Stimulated activated CD8-positive, alpha-beta memory T cell treated with anti-CD3 and anti-CD28 coated beads, Interleukin-4, amount 100 ng/mL, for 24 hours (primary cell): ENCODE measurements at places on chromosomes 16 and 17.
A peak's percentile ranks its signal among the peaks of the same experiment; 100 is the strongest.

GRCh38 chr17:5873781-5874180, 196.4 kb upstream of the WSCD1 start:
- no peak for DNase-seq

DNA sequence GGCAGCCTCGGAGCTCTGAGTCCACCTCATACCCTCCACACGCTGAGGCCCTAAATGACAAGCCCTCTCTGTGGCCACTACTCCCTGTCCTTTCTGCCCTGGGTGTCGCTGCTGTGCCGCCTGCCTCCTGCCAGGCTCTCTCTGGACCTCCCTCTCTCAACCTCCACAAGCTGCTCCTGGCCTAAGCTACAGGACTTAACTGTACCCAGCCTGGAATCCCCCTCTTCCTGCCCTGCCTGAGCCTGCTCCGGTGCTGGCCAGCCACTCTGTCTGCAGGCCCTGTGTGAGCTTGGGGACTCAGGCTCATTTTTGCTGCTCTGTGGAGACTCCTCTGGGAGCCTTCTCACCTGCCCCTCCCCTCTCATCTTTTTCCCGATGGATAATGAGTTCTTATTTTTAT, 21.5 kb downstream of the IFT140 start:
- DNase-seq, result no peak

DNA sequence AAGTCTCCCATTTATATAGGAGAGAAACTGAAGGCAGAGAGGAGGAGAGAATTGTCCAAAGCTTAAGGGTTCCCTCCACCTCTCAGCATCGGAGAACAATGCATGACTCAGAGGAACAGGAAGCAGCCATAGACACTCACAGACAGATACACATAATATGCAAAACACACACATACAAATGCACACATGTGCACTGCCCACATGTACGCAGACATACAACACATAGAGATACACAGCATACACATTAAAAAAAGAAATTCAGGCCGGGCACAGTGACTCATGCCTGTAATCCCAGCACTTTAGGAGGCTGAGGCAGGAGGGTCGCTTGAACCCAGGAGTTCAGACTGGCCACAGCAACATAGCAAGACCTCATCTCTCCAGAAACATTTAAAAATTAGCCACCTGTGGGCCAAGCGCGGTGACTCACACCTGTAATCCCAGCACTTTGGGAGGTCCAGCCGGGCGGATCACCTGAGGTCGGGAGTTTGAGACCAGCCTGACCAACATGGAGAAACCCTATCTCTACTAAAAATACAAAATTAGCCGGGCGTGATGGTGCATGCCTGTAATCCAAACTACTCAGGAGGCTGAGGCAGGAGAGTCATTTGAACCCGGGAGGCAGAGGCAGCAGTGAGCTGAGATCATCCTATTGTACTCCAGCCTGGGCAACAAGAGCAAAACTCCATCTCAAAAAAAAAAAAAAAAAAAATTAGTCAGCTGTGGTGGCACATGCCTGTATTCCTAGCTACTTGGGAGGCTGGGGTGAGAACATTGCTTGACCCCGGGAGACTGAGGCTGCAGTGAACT, 11.3 kb downstream of the ERAL1 start:
- no peak for DNase-seq

- DNase-seq, result no peak
These were observed 4.7 kb upstream of the DLX4 start for GRCh38 chr17:49964303-49964768.

- no peak for DNase-seq
These were observed 1.3 kb upstream of the CES3 start for GRCh38 chr16:66959704-66960161.

- DNase-seq, result no peak
These were observed 187.5 kb upstream of the CDH11 start for GRCh38 chr16:65309354-65309753.

DNA sequence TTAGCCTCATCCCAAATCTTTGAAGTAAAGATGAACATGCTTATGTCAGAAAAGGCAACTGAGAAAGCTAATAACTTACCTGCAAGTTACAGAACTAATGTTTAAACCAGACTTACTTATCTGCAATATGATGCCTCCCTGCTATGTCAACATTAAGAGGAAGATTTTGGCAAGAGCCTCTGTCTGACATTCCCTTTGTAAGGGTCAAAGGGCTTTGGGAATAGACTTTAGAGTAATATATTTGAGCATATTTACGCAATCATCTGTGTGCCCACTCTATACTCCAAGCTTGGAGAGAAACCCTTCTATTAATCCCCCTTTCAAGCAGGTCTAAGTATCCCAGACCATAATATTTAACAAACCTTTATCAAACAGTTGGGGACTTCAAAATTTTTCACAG, 389.4 kb downstream of the NPIPA8 start:
- no peak for DNase-seq

GRCh38 chr17:213286-214105, 32.0 kb upstream of the DOC2B start:
- DNase-seq, result no peak

DNA sequence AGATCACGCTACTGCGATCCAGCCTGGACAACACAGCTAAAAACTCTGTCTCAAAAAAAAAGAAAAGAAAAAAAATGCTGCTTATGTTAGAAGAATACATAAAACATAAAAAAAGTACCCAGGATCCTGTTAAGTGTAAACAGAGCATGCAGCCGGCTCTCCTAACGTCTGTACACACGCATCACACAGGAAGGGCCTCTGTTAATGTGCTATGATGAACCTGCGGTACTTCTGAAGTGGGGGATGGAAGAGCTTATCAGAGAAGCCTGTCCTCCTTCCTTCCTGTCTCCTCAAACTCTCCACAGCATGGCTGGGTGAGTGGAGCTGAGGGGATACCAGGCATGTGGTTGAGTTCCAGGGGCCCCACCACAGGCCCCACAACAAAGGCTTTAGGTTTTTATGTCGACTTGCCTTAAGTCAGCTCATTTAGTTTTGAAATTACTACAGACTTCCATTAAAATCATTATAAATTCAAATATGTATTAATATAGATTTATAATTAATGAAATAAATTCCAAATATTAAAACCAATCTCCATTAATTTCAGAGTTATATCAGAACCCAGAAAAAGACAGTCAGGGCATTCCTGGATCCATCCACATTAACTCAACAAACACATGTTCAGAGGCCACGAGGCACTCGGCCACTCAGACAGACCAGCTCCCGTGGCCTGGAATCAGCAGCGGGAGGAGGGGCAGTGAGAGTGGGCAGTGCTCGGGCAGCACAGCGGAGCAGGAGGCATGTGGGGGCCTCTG, 11.7 kb downstream of the CCDC57 start:
- no peak for DNase-seq

GRCh38 chr16:28569968-28570752, 16.4 kb downstream of the SGF29 start:
- no peak for DNase-seq

GRCh38 chr17:63495491-63495890, 18.6 kb downstream of the ACE start:
- no peak for DNase-seq

DNA sequence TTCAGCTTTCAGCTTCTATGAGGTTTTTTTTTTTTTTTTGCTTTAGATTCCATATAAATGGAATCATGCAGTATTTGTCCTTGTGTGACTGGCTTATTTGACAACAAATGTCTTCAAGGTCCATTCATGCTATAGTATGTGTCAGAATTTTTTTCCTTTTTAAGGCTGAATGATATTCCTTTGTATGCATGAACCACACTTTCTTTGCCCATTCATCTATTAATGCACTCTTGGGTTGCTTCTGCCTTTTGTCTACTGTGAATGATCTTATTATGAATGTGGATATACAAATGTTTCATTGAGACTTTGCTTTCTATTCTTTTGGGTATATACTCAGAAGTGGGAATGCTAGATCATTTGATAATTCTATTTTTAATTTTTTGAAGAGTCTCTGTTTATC, 27.0 kb upstream of the LRRC75A start:
- DNase-seq, result no peak

DNA sequence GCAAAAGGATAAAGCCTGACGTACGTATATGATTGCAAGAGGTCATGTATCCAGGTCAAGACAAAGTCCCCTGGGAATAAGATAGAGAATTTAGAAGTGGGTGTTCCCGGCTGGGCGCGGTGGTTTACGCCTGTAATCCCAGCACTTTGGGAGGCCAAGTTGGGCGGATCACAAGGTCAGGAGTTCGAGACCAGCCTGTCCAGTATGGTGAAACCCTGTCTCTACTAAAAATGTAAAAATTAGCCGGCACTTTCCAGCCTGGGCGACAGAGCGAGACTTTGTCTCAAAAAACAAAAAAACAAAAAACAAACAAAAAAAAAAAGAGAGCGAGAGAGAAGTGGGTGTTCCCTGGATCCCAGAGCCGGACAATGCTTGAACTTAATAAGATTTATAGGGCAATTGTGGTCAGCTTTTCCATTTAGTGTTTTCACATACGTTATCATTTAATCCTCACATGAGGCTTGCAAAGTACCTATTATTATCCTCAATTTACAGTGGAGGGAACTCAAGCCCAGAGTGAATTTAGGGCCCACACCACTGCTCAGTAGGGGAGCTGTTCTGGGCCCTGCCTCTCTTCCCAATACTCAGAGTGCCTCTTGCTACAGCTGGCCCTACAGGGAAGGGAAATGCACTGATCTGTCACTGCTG, 481 bp upstream of the GLTPD2 start:
- DNase-seq, result no peak

DNA sequence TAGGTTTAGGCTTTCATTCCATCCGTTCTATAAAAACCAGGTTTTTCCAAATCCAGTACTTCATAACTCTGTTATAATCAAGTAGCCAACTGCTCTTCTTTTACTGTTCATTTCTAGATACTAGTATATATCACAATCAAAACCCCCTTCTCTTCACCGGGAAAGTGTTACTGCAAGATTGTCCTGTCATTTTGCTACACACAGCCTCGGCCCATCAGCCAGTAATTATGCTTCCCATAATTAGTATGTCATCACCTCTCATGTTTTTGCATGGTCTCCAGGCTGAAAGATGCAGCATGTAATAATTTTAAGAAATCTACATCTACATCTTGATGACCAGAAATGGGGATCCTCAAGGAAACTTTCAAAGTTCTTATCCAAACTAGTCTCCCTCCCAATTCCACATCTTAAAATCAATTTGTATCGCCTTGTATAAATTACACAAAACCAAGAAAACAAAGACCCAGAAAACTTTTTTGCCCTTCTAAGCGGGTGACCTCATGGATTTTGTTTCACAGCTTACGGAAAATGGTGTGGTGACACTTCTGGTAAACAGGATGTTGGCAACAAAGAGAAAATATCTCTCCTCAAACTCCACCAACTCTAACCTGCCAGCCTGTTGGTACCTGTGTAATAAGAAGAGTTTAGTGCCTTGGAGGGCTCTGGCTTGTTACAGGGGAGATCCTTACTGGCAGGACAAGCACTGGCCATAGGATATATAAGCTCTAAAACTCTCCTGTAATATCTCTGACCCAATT, 9.3 kb downstream of the TACO1 start:
- no peak for DNase-seq

DNA sequence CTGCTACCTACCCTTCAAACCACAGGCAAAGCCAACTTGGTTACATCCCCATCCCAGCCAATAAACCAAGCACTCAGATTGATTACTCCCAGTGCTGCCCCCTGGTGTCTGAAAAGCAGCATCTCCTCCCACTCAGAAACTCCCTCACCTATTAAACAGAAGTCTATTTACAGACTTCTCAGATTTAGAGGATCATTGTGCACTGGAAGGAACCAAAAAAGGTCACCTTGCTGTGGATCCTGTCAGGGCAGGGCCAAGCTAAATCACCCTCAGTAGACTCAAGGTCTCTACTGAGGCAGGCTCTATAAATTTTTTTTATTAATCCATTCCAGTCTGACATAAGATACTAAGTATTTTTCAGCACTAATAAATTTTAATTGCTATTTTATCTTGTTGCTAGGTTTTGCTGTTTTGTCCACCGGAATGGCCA, 17.6 kb downstream of the HIGD1B start:
- DNase-seq, result peak; percentile 30

DNA sequence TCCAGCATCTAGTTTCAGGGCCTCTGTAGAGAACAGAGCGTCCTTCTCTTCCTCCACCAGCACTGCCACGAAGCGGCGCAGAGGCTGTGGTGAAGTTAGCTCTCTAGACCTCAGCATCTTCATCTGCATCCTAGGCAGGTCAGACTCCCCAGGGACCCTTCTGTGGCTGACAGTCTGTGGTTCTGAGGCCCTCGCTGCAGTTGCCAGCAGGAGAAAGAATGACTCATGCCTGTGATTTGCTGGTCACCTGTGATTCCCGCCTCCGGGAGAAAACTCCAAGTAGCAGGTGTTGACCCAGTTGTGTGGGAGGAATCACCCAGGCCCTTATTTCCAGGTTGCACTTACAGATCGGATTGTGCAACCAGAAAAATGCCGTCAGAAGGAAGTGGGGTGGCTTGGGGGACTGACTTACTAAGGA, 117.3 kb upstream of the CACNG5 start:
- no peak for DNase-seq

- DNase-seq, result no peak
These were observed 252.5 kb downstream of the SEC14L1 start for GRCh38 chr17:77393274-77393600.

DNA sequence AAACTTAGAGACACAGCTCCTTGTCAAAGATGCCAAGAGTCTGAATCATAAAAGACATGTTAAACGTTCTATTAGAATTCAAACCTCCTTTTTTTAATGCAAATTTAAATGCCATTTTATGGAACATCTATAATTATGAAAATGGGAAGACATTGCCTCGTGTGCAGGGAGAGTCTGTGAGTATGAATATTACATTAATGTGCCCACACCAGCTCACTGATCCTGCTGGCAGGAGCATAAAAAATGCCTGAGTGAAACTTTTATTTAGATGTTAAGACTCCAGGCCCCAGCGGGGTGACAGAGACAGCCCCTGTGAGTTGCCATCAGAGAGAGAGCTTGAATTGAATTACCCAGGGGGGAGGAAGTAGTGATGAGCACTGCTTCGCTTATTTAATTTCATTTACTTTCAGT, 84.8 kb downstream of the SNX11 start:
- DNase-seq, result no peak

DNA sequence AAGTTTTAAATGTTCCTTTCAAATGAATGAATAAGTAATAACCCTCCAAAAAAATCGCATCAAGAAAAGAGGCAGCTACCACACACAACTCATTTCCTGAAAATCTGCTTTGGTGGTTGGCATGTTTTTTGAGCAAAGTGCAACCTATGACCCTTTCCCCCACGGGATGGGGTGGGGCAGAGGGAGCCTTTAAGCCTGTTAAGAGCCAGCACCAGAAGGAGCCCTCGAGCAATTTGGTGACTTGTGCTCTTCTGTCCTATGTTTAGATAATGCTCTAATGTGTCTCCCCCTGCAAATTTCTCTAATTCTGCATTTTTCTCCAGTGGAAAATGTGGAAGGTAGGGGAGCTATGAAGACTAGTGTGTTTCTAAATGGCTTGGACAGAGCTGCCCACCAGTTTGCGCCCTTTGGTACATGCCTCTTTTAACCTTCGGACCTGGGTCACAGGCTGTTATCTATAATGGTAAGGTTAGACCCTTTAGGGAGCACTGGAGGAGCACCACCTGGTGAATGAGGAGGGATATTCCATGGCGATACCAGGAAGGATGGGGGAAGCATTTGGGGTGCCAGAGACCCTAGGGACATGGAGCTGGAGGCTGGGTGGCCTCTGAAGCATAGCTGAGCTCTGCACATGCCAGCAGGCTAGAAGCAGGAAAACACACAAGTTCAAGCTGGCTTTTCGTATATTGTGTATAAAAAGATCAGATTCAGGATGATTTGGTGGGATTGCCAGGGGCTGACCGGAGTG, 1.6 kb downstream of the PYCARD start:
- no peak for DNase-seq

- DNase-seq, result no peak
These were observed 64.1 kb downstream of the NEUROD2 start for GRCh38 chr17:39543664-39544063.

- no peak for DNase-seq
These were observed 4.0 kb downstream of the C1QTNF1 start for GRCh38 chr17:79027925-79028491.
